ENCODE measurements at places on chromosomes 1 and 21.
A peak's percentile ranks its signal among the peaks of the same experiment; 100 is the strongest.

- peak; percentile 97 for DNase-seq
Measured at GRCh38 chr1:44807364-44808062, 362 bp upstream of the DYNLT4 start.

DNA sequence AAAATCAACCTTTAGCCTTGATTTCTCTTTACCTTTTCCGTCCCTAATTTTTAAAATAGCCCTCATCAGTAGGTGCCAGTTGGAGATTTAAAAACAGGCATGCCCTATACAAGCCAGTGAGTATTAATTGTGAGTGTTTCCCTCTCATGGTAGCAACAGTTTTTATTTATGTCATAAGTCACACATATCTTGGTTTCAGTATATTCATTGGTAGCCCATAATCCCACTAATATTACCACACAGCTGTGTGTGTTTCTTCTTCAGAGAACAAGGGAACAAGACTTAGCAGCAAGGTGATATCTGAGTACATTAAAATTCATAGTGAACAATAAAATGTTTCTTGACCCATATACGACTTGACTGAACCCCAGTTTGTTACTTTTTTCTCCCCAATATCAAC is 68.6 kb upstream of the HSPA13 start:
- no peak for DNase-seq

DNA sequence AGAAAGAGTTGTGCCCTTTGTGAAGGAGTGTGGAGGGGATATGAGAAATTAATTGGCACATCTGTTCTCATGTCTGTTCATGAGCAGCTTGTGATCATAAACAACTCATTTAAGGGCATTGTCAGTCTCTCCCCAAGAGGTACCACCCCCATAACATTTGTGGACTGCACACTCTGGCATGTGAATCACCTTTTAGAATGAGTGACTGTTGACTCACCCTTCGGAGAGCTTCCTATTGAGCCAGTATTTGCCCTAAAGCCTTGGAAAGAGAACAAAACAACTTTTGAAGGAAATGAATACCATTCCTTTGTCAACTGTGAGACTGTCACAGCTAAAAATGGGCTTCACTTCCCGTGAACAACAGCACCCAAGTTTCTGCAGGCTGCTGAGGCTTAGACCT is 27.5 kb upstream of the MYSM1 start:
- peak; percentile 66 for DNase-seq

DNA sequence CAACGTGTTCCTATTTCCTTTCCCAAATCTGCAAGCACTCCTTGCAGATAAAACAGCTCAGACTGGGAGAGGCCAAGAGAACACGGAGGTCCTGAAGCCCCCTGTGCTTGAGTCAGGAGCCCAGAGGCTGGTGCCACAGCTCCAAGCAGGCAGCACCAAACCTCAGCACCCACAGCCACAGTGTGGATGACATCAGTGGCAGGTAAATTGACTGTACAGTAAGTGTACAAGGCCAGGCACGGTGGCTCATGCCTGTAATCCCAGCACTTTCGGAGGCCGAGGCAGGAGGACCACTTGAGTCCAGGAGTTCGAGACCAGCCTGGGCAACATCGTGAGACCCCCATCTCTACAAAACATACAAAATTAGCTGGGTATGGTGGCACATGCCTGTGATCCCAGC is 1.9 kb upstream of the COL6A1 start:
- no peak for DNase-seq

DNA sequence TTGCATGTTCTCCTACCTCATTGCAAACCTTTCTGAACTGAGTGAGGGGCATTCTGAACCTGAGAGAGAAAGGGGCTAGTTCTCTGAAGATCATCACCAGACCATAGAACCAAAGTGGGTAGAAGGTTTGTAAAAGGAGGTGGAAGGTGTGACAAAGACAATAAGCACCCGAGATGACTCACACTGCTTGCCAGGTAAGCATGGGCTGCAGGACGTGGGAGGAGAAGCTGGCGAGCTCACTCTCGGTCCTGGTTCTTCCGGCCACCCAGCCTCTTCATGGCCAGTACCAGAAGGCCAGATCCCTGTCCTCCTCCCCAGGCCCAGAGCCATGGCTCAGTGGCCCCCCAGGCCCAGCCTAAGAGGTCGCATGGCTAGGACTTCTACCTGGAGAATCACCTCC is 128.3 kb downstream of the TMEM53 start:
- no peak for DNase-seq

DNA sequence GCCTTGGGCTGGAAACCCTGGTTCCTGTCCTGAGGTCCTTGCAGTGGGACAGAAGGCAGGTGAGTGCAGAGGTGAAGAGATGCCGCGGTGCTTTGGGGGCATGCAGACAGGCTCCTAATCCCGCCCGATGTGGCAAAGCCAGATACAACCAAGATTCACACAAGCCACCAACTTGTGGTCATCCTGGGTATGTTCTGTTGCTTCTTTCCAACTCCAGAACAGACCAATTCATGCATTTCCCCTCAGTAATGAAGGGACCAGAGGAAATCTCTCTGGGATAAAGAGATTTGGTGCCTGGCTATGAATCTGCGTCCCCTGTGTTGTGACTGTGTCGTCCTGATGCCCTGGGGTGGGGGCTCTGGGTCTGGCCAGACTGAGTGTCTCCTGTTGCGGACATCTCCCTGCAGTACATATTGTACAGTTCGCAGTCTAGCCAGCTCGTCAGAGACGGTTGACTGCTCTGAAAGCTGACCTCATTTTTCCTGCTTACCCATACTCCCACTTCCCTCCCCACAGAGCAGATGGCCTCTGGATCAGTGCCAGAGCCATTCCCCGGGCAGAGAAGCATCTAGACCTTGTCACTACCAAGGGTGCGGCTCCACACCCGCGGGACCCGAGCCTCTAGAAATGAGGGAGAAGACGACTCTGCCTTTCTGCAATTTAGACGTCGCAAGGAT is 216.3 kb downstream of the KIF26B start:
- DNase-seq = no peak

DNA sequence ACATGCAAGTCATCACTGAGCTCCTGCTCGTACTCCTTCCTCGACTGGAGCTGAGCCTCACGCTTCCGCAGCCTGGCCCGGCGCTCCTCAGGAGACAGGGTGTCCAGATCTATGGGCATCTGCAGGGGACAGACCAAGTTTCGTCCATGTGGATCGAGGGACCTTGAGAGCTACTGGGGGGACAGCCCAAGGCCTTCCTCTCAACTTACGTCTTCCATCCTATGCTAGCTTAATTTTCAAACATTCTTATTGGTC is 2.4 kb downstream of the MRPL55 start:
- DNase-seq = no peak

DNA sequence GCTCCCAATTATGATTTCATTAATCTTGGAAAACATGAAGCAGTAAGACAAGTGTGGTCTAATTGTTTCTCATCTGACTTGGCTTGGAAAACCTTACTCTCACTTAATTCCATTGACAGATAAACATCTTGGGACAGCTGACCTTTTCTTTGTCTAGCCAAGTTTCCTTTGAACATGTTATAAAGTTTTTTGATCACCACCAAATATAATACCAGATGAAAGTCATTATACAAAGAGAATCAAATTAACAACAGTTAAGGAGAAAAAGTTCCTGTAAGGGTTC is 50.2 kb downstream of the ALG14 start:
- DNase-seq = no peak

DNA sequence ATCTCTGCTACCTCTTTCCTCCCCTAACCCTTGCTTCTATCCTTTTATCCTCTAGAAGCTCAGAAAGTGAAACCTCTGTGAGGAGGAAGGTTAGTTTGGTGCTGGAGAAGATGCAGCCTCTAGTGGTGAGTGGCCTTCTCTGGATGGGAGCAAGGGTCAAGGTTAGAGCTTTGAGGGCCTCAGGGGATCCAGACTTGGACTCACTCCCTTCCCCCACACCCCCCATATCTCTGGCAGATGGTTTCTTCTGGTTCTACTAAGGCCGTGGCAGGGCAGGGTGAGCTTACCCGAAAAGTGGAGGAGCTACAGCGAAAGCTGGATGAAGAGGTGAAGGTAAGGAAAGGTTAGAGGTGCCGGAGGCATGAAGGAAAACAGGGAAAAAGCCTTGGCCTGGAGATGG is 9.2 kb downstream of the CGN start:
- no peak for DNase-seq

DNA sequence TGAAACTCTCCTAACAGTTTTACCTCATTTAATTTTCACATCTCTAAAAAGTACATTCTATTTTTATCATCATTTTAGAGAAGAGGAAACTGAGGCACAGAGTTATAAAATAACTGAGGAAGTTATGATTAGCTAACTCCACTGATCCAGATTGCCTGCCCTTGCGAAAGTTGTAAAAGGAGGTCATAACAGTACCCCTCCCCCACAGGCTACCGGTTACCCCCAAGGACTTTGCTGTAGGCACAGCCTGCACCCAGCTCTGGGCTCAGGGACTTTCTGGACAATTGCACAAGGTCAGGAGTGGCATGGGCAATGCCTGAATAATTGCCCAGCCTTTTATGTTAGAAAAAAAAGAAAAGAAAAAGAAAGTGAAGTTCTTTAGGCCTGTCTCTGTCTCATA is 22.7 kb downstream of the PIGM start:
- no peak for DNase-seq

DNA sequence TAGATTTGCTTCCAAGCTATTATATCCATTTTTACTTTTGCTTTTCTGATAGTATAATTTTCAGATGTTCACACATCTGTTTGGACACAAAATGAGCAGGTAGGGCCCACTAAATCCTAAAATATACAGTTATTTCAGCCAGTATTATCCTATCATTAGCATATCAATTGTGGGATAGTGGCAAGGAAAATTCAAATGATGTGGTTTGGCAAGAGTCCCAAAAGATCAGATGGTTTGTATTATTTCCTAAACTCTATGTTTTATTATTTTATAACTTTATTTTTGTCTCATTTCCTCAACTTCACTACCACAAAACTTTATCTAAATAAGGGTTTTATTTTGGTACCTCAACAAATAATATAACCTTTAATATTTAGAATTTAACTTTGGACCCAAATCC is 1659.6 kb downstream of the NCAM2 start:
- no peak for DNase-seq

GRCh38 chr1:94612525-94613204 is 71.1 kb upstream of the F3 start:
- DNase-seq = no peak

DNA sequence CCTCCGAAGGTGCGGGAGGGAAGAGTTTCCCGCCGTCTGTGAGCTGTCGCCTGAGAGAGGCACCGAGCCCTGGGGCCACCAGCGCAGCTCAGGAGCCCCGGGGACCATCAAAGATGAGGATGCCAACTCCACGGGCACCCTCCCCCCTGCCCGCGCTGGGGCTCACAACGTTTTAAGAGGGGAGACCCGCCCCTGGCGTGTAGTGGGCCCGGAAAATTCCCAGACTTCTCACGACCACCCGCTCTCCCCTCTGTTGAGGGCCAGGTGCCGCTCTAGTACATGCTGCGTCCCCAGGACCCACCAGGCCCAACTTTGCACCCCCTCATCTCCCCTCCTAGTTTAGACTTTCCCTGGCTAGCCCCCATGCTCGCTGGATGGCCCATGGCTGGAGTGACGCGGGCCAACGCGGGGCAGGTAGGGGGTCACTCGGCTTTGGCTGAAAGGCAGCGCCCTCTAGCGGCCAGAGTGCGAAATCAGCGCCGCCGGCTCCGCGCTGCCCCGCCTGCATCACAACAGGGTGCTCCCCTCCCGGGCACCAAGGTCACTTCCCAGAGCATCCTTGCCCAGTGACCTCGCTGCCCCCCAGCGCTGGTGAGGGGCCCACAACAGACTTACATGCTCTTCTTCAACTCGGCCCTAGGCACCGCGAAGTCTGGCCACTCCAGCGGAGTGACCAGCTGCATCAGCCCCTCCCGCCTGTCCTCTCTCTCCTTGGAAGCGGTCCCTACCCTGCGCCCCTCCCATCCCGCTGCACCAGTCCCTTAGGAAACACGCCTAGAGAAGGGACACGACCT is 1.8 kb downstream of the CD160 start:
- no peak for DNase-seq

GRCh38 chr1:70101231-70101630 is 104.1 kb downstream of the LRRC40 start:
- no peak for DNase-seq

DNA sequence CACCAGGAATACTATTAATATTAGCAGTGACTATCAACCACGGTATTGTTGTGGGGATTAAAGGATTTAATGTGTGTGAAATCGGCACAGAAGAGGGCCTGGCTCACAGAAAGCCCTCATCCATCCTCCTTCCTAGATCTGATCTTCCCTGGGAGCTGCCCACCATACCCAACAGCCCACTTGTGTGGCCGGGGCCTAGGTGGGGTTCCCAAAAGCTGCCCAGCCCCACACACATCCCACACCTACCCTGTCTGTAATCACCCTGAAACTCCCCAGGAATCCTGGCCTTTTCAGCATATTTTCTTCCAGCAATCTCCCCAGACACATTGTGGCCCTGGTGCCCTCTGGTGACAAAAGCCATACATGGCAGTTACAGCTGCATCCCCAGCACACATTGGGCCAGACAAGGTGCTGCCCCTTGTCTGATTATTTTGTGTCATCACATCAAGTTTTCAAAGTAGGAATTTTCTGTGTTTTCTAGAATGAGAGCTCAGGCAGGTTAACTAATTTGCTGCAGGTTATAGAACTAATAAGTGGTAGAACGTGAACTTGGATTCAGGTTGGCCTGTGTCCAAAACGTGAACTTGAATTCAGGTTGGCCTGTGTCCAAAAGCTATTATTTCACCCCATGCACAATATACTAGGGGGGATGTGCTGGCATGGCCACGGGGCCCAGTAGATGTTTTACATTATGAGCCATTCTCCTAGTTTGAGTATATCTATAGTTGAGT is 5.3 kb upstream of the SLC6A9 start:
- no peak for DNase-seq

DNA sequence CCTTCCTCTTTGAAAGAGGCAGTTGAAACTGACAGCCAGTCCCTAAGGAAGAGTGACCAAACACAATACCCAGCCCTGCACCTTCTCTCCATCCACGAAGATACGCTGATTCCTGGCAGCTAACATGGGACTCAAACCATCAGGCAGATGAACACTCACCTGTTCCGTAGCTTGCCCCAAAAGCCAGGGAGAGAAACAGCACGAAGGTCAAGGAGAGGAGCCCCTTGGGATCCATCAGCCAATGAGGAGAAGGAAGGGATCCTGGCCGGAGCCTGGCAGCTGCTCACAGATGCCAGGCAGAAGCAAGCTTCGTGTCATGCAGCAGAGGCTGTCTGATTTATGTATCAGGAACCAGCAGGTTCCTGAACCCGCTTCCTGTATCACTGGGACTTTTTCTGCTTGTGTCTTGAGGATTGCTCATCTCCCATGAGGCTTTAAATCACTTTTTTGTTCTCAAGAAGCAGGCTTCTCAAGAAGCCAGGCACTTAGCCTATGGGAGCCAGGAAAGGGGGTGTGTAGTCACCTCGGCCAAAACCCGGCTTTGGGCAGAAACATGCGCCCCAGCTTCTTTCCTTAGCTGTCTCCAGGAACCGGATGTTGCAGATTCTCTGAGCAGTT is at the start of gene SLAMF1:
Gene SLAMF1, minus strand, starts transcription at position 334 of the 618 bp plus-strand sequence. Its CDS starts 99 bp downstream, at position 235.
- no peak for DNase-seq

- DNase-seq = no peak
Measured at GRCh38 chr1:33177996-33178540, 3.8 kb downstream of the TRIM62 start.
